Naive thymus-derived CD8-positive, alpha-beta T cell (primary cell): ENCODE measurements at places on chromosomes 12 and 14.

DNA sequence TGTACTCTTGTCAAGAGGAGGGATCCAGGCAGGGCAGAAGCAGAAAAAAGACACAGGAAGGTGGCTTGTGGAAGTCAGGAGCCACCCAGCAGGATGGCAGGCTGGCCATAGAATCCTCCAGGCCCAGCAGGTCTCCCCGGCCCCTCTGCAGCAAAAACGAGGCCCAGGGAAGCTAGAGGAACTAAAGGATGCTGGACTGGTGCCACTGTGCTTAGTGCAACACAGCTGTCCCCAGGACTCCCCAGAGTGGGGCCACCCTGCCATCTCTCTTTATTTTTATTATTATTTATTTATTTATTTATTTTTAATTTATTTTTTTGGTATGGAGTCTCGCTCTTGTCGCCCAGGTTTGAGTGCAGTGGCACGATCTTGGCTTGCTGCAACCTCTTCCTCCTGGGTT lies 54.1 kb downstream of the PITPNM2 start:
- H3K36me3 ChIP-seq, result peaks cover 3% of the 10 kb centered on the region
- H3K4me3 ChIP-seq, result no peak overlapping the region
- no peaks in the 10 kb centered on the region for H3K27me3 ChIP-seq
- peaks cover 29% of the 10 kb centered on the region for H3K4me1 ChIP-seq
- DNase-seq, result no peak

DNA sequence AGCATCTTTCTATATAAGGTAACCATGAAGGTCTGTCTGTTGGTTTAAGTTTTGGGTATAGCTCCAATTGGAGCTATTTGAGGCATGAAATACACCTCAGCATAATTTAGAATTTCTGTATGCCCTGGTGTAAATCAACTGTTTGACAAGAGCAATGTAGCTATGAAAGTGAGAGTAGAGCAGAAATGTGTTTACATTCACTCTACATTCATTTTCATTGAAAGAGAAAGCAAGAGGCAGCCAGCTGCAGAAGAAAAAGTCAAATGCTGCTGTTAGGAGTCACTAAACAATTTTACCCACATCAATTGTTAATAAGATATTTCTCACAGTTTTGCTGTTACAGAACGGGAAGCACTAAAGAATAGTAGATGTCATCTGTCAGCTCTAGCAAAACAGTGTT lies 252.5 kb downstream of the SLC6A15 start:
- H3K36me3 ChIP-seq, result no peaks in the 10 kb centered on the region
- H3K4me1 ChIP-seq, result no peaks in the 10 kb centered on the region
- DNase-seq, result no peak
- no peaks in the 10 kb centered on the region for H3K27me3 ChIP-seq

DNA sequence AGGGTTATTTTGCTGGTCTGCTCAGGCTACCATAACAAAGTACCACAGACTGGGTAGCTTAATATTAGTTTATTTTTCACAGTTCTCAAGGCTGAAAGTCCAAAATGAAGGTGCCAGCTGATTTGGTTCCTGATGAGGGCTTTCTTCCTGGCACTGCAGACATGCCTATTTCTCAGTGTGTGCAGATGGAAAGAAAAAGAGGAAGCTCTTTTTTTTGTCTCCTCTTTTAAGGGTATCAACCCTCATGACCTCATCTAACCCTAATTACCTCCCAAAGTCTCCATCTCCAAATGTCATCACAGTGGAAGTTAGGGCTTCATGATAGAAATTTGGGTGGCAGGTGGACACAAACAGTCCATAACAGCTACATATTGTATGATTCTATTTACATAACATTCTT lies 25.0 kb upstream of the POLR3B start:
- DNase-seq, result no peak
- H3K4me1 ChIP-seq, result peaks cover 4% of the 10 kb centered on the region
- peaks cover 92% of the 10 kb centered on the region for H3K36me3 ChIP-seq
- no peaks in the 10 kb centered on the region for H3K27me3 ChIP-seq
- H3K4me3 ChIP-seq, result no peak overlapping the region
- peak overlapping the region; percentile 15 for H3K27ac ChIP-seq

- no peak overlapping the region for H3K27ac ChIP-seq
- no peaks in the 10 kb centered on the region for H3K36me3 ChIP-seq
- peaks cover 8% of the 10 kb centered on the region for H3K4me1 ChIP-seq
Observed at GRCh38 chr12:122001466-122002209, 20.0 kb upstream of the BCL7A start.

- peaks cover 35% of the 10 kb centered on the region for H3K27me3 ChIP-seq
- H3K36me3 ChIP-seq, result no peaks in the 10 kb centered on the region
- H3K27ac ChIP-seq, result no peak overlapping the region
- no peak overlapping the region for H3K4me3 ChIP-seq
Observed at GRCh38 chr14:33480887-33481184, 470.0 kb downstream of the EGLN3 start.

DNA sequence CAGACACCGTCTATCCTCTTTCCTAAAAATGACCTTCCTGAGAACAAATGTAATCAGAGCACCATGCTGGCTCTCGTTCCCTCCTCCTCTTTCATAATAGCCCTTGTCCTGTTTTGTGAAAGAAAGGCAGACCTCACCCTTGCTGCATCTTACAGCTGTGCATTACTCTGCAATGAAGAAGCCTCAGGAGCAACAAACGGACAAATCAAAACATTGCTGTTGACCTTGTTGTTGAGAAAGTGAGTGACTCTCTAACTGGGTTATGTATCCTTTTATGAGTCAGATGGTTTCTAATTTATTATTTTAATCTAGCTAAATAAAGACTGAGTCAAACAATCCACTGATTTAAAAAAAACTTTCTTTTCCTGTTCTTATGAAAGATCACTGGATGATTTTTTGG lies 180.9 kb downstream of the RPS29 start:
- H3K36me3 ChIP-seq, result no peaks in the 10 kb centered on the region
- H3K4me3 ChIP-seq, result no peak overlapping the region
- no peaks in the 10 kb centered on the region for H3K4me1 ChIP-seq
- peaks cover 5% of the 10 kb centered on the region for H3K27me3 ChIP-seq
- DNase-seq, result no peak

DNA sequence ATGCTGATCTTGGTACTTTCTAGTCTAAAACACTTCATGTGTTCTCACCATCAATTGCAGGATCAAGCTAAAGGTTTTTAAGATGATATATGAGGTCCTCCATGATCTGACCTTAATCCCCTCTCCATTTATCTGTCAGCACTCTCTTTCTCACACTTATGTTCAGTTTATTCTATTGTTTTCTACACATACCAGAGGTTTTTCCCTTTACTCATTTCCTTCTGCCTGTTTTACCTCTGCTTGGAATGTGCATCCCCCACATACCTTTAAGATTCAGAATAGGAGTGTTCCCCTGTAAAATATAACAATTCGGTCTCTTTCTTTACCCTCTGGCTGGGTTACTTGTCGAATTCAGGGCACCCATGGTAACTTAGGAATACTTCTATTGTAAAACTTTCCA lies 219.1 kb upstream of the PKP2 start:
- H3K4me3 ChIP-seq, result no peak overlapping the region
- H3K27ac ChIP-seq, result no peak overlapping the region
- no peaks in the 10 kb centered on the region for H3K36me3 ChIP-seq
- DNase-seq, result no peak
- no peaks in the 10 kb centered on the region for H3K27me3 ChIP-seq
- no peaks in the 10 kb centered on the region for H3K4me1 ChIP-seq

GRCh38 chr12:110245369-110245772 lies 35.7 kb upstream of the ATP2A2 start:
- H3K27ac ChIP-seq, result no peak overlapping the region
- no peaks in the 10 kb centered on the region for H3K36me3 ChIP-seq
- H3K4me3 ChIP-seq, result no peak overlapping the region
- H3K27me3 ChIP-seq, result peaks cover 9% of the 10 kb centered on the region
- no peaks in the 10 kb centered on the region for H3K4me1 ChIP-seq
